ENCODE measurements at places on chromosomes 16 and 17.

DNA sequence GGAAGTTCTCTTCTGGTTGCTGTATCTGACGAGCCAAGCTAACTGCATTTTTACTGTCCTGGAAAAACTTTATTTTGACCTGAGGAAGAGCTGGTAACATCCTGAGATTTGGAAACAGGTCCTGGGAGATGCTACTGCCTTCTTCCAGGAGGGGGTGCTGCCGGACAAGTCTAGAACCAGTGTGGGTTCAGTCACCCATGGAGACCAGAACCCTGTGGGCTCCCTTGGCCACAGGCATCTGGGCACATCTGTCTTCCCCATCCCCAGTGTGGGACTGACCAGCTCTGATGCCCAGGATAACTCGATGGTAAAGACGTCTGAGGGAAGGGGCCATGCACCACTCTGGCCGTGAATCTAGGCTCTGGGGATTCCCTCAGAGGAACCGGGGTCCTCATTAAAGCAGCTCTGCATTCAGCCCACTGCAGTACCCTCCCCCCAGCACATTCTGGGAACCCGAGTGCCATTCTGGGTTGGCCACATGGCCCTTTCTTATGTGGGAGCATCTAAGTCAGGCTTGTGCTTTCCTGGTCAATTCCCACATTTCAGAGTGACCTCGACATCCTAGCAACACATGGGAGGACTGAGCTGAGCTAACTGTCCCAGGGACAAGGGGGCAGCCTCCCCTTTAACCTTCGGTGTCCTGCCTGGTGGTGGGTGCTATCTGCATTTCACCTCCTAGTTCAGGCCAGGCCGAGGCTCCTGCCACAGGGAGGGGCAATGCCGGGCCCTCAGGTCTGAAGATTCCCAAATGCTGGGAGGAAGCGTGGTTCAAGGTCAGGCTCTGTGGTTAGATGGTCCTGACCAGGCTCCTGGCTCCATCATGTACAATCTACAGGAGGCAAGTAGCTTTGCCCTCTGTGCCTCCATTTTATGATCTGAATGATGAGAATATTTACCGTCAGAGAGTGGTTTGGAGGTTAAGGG is 6.4 kb downstream of the C16orf86 start:
- peak; percentile 39 for ATAC-seq

DNA sequence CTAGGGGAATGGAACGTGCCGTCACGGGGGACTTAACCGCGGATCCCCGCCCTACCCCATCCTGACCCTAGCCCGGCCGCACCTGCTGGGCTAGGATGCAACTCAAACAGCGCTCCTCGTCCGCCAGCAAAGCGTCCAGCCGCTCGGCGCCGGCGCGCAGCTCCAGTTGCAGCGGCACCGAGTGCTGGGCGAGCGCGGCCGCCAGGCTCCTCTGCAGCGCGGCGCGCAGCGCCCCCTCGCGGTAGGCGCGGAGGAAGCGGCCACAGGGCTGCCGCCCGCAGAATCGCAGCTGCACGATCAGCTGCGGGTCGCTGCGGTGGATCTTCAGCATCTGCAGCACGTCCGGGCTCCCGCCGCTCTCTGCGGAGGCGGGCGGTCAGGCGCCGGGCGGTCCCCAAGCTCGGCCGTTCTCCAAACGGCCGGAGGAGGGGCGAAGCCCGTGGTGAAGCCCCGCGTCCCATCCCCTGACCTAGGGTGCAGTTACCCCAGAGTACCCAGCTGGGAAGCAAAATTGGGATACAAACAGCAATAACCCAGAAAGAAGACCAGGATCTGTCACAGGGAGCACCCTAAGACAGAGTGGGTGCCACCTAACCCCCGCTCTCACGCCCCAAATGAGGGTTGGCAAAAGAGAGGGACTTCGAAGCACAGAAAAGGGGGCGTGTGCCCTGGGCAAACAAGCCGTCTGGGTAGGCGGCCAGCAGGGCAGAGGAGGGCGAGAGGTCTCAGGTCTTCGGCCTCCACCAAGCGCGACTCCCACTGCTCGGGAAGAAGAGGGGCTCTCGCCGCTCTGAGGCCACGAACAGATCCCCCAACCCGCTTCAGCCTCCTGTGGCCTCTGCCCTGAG is 4.2 kb downstream of the TRADD start:
- ATAC-seq = peak; percentile 54

DNA sequence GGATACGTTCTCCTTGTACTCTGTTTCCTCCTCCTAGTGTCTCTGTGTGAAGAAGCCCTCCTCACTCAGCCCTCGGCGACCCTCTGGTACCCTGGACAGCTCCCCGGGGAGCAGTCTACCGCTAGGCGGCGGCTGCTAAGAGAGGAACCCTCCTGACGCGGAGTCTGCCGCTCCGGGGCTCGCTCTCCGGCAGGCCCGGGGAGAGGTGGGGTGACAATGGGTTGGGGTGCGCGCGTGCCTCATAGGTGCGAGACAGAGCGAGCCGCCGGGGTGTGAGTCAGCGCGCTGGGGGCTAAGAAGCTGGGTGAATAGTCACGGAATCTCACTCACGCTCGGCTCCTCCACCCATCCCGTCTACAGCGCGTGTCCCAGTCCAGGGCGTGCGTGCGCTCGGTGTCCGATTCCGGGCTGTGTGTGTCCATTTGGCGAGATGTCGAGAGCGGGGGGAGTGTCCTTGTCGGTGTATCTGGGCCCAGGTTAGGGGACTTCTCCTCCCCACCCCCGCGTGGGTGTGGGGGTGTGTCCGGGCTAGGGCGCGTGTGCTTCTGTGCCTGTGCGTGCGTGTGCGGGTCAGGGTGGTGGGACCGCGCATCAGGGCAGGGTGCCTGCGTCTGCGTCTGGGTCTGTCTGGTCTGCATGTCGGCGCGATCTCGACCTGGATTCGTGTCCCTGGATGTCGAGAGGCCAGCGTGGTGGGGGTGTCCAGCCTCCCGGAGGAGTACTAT is 577 bp upstream of the HS3ST2 start:
- ATAC-seq = peak; percentile 46

DNA sequence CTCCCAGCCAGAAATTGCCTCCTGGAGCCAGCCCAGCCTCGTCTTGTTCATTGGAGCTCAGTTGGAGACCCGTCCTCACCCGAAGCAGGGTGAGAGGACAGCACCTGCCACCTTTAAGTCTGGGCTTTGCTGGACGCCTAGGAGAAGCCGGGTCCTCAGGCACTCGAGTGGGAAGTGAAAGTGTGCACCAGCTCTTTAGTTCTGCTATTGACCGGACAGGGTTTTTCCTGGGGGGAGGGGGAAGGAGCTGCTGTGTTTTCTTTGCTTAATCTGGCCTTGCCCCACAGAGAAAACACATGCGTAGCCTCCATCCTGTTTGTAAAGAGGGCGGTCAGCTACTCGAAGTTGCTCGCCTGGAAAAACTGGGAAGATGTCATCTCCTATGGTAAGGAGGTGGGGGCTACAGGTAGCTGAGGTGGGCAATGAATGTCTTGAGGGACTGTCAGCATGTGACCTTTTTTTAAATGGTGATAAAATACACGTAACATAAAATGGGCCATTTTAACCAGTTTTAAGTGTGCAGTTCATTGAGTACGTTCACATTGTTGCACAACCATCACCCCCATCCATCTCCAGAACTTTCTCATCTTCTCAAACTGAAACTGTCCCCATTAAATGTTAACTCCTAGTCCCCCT is 34.4 kb downstream of the CMIP start:
- peak; percentile 52 for ATAC-seq

DNA sequence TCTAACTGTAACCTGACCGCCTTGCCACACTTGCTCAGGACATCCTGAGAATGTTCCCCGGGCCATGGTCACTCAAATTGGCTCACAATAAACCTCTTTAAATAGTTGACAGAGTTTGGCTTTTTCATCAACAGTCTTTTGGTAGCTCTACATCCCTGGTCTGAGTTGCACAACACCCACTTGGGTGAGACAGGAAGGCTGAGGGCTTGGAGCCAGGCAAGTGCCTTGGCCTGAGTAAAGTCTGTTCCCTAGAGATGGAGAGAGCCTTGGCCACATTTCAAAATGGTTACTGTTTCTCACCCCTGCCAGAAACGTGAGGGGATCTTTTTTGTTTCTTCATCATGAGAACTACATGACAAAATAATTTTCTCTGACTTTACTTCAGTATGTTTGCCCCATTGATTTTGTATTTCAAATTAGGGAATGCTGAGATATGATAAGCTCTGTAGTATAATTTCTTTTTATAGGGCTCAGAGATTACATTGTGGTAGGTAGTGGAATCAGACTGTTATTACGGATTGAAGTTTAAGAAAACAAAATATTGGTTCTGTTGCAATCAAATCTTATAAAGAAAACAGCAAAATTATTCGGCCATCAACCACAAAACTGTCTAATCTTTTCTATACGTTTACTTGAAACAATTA is 53.9 kb upstream of the NETO2 start:
- no peak for ATAC-seq

- peak; percentile 31 for ATAC-seq
Observed at GRCh38 chr17:40952661-40953060, 14.1 kb downstream of the KRT39 start.

DNA sequence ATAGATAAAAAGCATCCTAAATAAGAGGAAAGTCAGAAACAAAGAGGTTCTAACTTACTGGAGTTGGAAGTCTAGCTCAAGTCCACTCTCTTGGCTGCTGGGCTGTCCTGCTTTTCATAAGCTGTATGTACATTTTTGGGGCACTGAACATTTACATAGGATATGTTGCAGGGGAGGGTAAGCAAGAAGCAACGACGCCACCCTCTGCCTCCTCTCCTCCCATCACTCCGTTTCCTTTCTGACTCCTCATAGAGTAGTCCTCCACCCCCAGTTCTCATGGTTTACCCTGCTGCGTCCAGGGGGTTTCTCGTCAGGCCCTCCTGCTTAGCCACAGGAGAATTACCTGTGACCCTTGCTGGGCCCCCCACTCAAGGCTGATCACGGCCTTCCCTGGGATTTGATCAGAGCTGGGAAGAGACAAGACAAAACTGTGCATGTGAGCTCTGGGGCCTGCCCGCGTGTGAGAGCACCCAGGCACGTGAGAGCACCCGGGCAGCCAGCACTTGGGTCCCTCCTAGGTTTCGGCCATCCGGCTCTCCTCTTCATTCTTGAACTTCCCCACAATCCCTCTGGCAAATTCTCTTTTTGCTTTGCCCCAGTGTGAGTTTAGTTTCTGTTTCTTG is 37.1 kb downstream of the TMEM11 start:
- ATAC-seq = no peak

DNA sequence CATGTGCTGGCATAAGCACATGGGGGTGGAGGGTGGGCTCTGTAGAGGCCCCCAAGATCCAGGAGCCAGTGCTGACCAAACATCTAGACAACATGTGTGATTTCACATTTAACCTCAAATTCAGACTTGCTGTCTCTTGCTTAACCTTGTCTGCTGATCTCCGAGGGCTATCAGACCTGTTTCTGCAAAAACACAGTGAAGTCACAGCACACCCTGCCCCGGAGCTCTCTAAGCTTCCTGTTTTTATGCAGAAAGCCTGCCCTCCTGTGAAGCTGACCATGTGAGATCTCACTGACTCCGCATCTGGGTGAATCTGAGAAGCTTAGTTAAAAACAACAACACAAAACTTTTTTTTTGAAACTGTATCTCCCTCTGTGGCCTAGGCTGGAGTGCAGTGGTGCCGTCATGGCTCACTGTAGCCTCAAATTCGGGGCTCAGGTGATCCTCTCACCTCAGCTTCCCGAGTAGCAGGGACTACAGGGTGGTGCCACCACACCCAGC is 6.6 kb upstream of the DPEP2 start:
- ATAC-seq = peak; percentile 77

GRCh38 chr17:52124993-52125392 is 33.5 kb downstream of the CA10 start:
- ATAC-seq = no peak

GRCh38 chr16:68972720-68973119 is 129.4 kb downstream of the TANGO6 start:
- ATAC-seq = no peak

DNA sequence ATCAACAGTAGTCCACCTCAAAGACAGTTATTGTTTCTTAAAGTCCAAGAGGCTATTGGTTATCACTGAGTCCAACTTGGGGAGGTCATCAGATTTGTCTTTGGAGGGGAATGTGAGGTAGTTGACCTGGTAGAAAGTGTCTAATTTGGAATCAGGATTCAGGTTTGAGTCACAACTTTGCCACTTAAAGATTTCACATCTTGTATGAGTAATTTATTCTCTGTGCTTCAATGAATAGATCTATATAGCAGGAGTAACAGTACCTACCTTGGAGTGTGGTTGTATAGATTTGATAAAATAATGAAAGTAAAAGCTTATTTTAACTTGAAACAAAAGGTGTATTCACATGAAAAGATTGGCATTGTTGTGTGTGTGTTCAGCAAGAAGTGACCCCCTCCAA is 119.3 kb upstream of the TBX2 start:
- no peak for ATAC-seq

GRCh38 chr16:70018254-70018653 is 67.1 kb downstream of the CLEC18A start:
- no peak for ATAC-seq

- ATAC-seq = no peak
Observed at GRCh38 chr17:33381201-33381600, 88.1 kb upstream of the ASIC2 start.

GRCh38 chr17:77631307-77631706 is 327.2 kb upstream of the TNRC6C start:
- no peak for ATAC-seq

DNA sequence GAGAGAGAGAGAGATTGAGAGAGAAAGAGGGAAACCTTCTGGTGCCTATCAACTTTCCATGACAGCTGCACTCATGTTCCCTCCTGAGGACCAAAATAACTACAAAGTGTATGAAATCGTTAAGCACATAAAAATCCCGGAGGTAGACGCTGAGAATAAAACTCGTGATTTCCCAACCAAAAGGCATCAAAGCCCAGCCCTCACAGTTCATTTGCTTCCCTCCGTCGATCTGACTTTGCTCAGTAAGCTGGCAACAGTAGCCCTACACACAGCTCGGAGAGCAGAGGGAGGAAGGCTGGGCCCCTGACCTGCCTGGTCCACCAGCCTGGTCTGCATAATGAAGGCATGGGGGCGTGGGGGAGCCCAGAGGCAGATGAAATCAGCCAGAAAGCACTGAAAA is 273.9 kb upstream of the ZFHX3 start:
- ATAC-seq = no peak

DNA sequence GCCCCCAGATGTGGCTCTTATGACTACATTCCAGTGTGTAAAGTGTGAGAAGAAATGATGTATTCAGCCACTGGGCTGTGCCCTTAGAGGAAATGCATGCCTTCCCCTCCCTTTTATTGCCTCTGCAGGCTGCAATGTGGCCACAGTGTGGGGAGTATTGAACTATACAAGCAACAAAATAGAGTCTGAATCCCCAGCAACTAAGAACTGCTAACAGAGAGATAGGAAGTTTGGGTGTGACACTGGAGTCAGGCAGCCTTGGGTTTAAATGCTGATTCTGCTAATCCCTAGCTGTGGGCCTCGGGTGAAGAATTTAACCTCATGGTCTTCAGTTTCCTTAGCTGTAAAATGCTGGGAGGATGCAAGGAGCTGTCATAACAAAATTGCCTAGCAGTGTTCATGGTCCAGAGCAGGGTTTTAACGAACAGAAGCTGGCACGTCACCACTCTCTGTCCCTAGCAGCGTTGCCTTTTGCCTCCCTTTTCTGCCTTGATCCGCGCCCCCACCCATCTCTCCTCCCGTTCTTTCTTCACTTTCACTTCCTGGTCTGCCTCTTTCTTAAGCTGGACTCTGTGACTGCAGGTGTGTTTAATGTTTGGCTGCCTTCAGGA is 50.3 kb downstream of the KPNA2 start:
- ATAC-seq = peak; percentile 39
